K562 (cell line): ENCODE measurements at places on chromosomes 1 and 21.
A peak's percentile ranks its signal among the peaks of the same experiment; 100 is the strongest.

DNA sequence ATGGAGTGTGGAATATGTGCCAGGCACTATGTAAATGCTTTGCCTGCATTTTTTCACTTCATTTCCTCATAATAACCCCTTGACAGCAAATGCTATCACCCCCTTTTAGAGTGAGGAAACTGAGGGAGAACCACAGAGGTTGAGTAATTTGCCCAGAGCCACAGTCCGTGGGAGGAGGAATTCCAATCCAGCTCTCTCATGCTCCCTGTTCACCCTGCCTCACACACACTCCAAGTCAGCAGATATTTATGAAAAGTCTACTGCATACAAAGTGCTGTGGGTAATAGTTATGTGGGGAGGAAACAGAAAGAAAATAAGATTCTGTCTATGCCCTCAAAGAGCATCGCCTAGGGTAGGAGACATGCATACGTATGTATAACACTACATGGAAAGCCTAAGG is 30.9 kb upstream of the RBM15 start:
- no peak for DNase-seq

- DNase-seq = no peak
Measured at GRCh38 chr1:41537788-41538351, 53.4 kb upstream of the EDN2 start.

DNA sequence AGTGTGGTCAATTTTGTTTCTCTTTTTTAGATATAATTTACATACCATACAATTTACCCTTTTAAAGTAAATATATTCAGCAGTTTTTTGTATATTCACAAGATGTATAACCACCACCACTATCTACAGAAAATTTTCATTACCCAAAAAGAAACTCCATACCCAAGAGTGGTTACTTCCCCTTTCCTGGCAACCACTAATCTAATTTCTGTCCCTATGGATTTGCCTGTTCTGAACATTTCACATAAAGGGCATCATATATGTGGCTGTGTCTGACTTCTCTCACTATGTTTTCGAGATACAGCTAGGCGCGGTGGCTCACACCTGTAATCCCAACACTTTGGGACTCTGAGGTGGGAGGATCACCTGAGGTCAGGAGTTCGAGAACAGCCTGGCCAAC is 13.6 kb downstream of the PACC1 start:
- no peak for DNase-seq

DNA sequence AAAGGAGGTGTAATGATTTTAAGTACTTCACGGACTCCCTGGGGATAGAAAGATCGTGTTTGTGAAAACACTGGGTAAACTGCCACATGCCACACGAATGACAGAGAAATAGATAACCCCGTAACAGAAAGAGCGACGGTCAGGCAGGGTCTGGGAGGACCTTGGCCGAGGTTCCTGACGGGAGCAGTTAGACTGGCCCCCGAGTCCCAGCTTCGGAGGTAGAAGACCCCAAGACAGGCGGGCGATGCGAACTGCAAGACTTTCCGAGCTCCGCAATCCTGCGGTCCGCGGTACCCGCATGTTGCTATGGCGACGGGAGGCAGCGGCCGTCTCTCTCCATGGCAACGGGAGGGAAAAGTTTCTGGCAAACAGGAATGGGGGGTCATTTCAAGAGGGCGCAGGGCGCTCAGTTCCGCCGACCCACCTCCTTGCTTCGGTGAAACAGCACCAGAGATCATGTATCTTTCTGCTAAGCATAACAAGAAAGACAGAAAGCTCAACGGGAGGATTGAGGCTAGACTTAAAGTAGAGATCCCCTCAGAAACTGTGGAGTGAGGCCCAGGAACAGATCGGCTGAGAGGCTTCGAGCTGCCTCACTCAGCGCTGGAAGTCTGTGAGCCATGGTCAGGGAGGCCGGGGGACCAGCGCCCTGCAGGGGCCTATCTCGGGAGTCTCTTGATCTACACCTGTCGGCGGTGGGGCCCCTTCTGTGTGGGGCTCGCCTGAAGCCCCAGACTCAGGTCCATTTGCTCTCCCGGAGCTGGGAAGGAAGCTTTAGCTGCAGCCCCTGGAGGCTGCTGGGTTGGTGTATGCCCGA is 685 bp upstream of the SYT6 start:
- DNase-seq = no peak

DNA sequence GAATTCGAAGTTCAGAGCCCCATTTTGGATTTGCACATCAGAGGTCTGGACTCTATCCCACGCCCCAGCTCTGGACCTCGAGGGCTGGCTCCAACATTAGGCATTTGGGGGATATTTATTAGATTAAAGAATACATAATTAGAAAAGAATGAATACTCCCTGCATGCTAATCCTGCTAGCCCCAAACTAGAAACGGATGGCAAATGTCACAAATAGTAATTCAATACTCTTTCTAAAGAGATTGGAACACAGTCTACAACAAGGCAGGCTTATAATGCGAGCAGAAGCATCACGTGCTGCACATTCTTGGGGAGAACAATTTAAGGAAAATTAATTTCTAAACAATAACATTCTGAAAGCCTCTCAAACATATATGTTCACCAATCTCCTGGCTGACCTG is 27.7 kb upstream of the RAP1A start:
- DNase-seq = no peak

DNA sequence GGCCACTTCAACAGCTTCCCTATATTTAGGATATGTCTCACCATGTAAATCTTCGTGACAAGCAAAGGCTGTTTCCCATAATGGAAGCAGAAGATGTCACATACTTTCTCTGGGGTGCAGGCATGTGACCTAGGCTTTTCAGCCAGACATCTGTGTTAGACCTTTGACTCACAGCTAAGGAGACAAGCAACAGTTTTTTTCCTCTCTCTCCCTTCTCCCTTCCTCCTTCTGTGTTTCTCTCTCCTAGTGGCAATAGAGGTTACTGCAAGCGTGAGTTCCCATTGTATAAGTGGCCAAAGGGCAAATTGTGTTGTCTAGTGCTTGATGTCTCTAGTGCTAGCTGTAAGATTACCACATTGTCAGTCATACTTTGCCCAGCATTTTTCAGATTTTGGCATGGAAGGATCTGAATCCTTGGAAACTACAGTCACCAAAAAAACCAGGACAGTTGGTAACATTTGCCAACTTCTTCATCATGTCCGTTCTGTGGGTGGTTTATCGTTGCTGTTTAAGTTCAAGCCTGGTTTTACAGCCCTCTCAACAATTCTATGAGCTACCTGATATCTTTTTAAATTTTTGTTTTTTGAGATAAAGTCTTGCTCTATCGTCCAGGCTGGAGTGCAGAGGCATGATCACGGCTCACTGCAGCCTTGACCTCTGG is 44.4 kb upstream of the RABGAP1L start:
- peak; percentile 83 for DNase-seq

DNA sequence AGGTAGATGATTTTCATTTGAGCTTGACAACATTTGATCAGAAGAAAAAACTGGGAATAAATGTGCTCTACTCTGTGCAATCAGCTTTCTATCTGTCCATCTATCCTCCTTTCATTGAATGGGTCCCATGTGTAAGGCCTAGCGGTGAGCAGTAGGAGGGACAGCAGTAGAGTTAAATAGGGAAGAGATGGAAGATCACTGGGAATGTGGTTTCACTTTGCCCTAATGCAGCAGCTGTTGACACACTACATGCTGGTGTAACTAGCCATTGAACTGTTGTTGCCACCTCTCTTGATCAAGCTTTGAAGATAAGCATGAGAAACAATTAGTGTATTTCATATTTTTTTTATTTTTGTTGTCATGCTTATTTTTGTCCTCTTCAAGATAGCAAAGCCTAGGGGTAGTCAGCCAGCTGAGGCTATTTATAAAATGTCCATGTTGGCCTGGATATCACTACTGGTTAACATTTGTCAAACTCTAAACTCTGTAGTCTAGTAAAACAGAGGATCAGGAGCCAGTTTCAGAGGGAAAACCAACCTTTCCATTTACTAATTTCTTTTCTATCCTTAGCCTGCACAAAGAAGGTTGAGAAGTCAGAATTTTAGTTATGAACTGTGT is 41.9 kb downstream of the CACNA1E start:
- DNase-seq = no peak

GRCh38 chr1:22093513-22093912 is 41.0 kb downstream of the CDC42 start:
- no peak for DNase-seq

- DNase-seq = peak; percentile 62
Measured at GRCh38 chr1:159925719-159926078, 392 bp upstream of the TAGLN2 start.

- DNase-seq = no peak
Measured at GRCh38 chr1:18725231-18725895, 94.7 kb downstream of the PAX7 start.

DNA sequence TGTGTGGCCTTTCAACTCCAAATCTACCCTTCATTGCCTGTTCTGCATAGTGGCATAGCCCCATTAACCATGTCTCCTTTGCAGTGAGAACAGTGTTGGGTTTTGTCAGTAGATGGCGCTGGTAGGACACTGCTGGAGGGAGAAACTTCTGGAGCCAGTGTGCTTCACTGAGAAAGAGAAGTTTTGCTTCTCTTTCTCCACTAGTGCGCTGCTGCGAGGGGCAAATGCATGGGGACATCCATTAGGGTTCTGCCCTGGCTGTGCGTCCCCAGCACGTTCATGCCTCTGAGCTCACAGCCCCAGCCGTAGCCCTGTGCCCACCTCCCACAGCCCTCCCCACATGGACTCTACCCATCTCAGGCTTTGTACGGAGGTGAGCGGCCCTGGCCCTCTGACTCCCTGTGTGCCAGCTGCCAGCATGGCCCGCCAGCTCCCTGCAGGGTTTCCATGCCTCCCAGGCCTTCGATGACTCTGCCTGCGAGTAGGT is 53.1 kb downstream of the RIMS3 start:
- peak; percentile 79 for DNase-seq
